ENCODE measurements at places on chromosomes 2 and 18.

DNA sequence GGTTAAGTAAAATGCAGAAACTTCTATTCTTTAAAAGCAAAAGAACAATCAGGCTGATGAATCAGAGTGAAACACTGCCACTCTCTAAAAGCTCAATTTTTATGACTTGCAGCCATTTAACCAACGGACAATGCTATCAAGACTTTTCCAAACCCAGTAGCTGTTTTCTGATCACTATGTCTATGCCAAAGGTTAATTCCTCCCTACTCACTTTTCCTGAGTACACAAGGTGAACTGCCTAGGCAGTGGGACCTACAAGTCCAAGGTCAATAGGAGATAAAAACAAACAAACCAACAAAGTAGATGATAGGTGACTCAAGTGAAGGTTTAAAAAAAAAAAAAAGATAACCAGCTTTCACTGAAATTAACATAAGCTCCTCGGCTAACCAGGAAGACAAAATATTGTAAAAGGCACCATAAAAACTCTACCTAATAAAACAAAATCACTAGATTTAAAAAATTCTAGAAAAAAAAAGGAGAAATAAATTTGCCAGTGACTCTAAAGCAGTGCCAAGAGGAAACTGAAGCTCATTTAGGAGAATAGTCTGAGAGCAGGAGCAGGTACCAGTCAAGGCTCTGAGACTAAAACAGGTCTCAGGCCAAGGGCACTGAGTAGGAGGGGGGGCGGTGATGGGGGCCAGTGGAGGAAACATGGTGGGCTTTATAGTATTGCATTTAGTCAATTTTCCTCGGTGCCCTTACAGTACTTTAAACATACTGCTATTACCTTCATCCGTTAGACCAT is 134.1 kb upstream of the DLGAP1 start:
- no peak for DNase-seq

GRCh38 chr18:46663539-46663938 is 6.5 kb upstream of the LOXHD1 start:
- DNase-seq, result no peak

DNA sequence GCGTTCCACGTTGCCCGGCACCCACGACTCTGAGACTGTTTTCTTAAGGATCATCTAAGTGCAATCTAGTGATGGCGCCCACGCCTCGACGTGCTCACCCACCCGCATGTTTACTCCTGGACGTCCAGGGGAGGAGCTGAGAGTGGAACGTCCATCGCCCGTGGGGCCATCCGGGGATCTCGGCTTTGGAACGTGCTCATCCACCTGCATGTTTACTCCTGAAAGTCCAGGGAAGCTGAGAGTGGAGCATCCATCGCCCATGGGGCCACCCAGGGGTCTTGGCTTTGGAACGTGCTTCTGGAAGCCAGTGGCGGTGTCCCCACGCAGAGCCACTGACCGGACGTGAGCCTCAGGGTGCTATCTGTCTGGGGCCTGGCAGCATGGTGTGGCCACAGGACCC is 45.6 kb upstream of the SALL3 start:
- DNase-seq, result no peak

GRCh38 chr2:168179592-168179991 is 67.8 kb downstream of the STK39 start:
- DNase-seq, result no peak

- no peak for DNase-seq
Measured at GRCh38 chr2:58266211-58266610, 25.1 kb upstream of the FANCL start.

DNA sequence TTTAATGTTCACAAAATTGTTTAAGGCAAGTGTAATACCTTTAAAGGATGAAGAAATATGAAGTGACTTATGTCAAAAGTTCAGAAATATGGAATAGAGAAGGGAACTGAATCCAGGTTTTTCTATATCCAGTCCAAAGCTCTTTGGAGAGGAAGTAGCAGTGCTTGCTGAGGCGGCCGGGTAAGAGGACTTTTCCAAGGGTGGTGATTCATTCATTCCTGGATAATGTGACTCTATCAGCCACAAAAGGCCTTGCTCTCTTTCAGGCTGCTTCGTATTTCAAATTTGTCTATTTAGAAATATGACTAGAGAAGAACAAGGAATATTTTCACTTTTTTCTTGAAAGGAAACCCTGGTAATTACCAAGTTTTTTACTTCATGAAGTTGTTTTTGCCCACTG is 830.1 kb upstream of the ZEB2 start:
- no peak for DNase-seq

- DNase-seq, result peak; percentile 2
Measured at GRCh38 chr18:44838971-44839666, 158.4 kb downstream of the SETBP1 start.

- no peak for DNase-seq
Measured at GRCh38 chr18:79611040-79611681, 68.4 kb upstream of the CTDP1 start.

DNA sequence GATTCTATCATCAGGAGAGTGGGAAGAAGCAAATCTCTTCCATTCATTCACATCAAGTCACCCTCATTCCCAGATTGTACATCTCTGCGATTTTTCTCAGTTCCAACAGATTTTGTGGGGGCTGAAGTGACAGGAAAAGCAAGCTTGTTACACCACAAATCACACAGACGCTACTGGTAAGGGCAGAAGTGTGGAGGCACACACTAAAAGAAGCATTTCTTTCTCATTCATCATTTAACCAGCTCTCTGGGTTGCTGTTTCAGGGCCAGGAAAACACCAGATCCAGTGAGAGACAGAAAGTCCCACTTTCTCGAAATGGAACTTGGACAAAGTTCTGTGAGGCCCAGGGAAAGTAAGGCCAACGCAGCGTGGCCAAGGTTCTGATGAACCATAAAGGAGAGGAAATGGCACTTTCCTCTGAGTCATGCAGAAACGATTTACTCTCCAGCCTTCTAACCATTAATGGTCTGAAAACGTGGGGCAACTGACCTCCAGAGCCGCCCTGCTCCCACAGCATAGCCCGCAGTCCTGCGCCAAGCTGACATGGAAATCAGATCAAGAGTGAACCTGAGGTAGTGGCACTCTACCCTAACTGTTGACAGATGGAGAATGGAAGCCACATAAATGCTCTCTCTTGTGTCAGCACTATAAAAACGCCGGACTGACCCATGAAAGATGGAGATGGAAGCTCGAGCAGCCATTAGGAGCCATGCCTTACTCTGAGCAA is 191.0 kb downstream of the C1D start:
- DNase-seq, result no peak

DNA sequence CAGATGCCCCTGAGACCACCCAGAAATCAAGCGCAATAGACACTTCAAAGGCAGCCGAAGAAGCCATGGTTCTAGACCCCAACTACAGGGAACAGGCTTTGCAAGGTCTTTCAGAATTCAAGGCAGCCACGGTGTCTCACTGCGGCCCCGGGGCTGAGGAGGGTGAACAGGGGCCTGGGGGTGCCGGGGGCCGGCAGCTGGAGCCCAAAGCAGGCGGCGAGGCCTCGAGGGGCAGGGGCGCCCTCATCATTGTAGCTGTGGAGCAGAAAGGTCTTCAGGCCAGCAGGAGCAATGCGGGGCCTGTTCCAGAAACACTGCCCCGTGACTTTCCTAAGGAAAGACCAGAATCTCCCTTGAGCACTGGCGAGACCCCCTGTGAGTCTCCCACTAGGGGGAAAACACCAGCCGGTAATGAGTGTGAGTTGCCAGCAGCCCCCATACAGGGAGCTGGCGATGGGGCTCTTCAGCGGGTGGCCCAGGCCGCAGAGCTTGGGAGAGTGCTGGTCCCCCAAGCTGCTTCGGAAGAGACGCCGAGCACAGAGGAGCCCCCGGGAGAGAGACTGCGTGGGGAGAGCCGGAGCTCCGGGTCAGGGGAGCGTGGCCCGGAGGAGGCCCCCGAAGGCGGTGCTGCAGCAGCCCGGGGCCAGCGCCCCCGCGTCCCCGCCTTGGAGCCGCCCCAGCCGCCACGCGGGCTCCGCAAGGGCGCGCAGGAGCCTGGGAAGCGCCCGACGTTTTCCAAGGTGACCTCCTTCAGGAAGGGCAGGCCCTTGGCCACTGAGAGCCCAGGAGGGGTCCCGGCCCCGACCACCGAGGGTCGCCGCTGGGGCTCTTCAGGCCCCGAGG is 79.1 kb downstream of the ARHGEF4 start:
- no peak for DNase-seq

DNA sequence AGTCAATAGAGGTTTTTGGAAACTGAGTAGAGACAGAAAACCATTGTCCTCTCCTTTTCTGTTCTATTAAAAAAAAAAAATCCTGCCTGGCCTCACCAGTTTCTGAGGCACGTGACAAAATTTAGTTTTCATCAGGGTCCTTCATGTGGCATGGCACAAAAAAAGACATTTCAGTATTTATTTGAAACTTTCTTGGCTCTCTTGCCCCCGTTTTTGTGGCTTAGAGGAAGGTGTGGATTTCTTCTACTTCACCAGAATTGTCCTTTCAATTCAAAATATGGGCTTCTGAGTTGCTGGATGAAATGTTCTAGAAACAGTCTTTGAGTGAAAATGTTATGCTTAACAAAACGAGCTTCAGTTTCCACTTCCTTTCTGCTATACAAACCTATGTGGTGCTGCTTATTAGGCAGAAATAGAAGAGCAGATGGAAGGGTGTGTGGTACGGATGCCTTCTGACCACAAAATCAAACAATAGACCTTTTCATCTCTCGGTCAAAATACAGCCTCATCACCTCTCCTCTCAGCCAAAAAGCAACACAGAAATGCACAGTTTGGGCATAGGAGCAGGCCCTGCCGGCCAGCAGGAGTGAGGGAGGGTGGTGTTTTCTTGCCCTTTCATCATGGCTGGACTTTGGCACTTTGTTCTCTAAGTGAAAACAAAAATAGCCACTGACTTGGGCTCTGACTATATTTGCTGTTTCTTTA is 89.2 kb downstream of the SH3RF3 start:
- DNase-seq, result no peak
